ENCODE measurements at places on chromosomes 3 and 15. TPM values are rescaled to one million over a fixed set of nuclear protein-coding genes. Genes with fewer than 3 reads are reported as not detected.

CHDH gene
- under 0.01 TPM for total RNA-seq

CPNE4 gene
- total RNA-seq: not detected

LHFPL4 gene
- total RNA-seq: not detected

MESD gene
- total RNA-seq: 18.9 TPM

DUOXA1 gene
- total RNA-seq: not detected

CHRM5 gene
- under 0.01 TPM for total RNA-seq

DNAH12 gene
- total RNA-seq: under 0.01 TPM

SERPINI2 gene
- total RNA-seq: not detected

MST1 gene
- 4.4 TPM for total RNA-seq

EIF1B gene
- 10.8 TPM for total RNA-seq

GPR149 gene
- total RNA-seq: not detected

MYL3 gene
- not detected for total RNA-seq

SELENOT gene
- total RNA-seq: 145 TPM

SMAD6 gene
- total RNA-seq: 55.4 TPM

PKM gene
- 2,475 TPM for total RNA-seq

ADGRG7 gene
- total RNA-seq: 52.7 TPM

ZPLD1 gene
- total RNA-seq: 0.26 TPM

RTP4 gene
- 0.99 TPM for total RNA-seq

FGF12 gene
- total RNA-seq: 0.12 TPM

COL6A5 gene
- total RNA-seq: not detected

ZNF106 gene
- 89.0 TPM for total RNA-seq

ASB14 gene
- under 0.01 TPM for total RNA-seq

DHX30 gene
- 64.3 TPM for total RNA-seq

TMEM115 gene
- 32.0 TPM for total RNA-seq

TMCO5A gene
- total RNA-seq: not detected

SPINK8 gene
- not detected for total RNA-seq

AADACL2 gene
- total RNA-seq: not detected

ARRDC4 gene
- 4.4 TPM for total RNA-seq

P2RY12 gene
- total RNA-seq: 0.13 TPM

THSD4 gene
- total RNA-seq: 21.9 TPM

TGM5 gene
- total RNA-seq: not detected

UBL7 gene
- 29.2 TPM for total RNA-seq

RBPMS2 gene
- under 0.01 TPM for total RNA-seq

HGD gene
- 0.19 TPM for total RNA-seq

RBP2 gene
- not detected for total RNA-seq

KATNBL1 gene
- 33.4 TPM for total RNA-seq

PLSCR2 gene
- not detected for total RNA-seq

CFAP91 gene
- 0.68 TPM for total RNA-seq

SMCO1 gene
- total RNA-seq: not detected

APOD gene
- 0.13 TPM for total RNA-seq

OR5K4 gene
- total RNA-seq: not detected

PTX3 gene
- 194 TPM for total RNA-seq

EXD1 gene
- not detected for total RNA-seq

NOP10 gene
- 247 TPM for total RNA-seq

CPLX3 gene
- not detected for total RNA-seq

TGFBR2 gene
- total RNA-seq: 158 TPM

DCLK3 gene
- total RNA-seq: not detected

TMEM44 gene
- total RNA-seq: 21.3 TPM

NR2C2 gene
- 18.2 TPM for total RNA-seq

FBXL22 gene
- total RNA-seq: 0.50 TPM

UCN2 gene
- 0.19 TPM for total RNA-seq

TBC1D21 gene
- not detected for total RNA-seq

CCR8 gene
- not detected for total RNA-seq

KY gene
- total RNA-seq: 7.9 TPM

CISH gene
- 0.53 TPM for total RNA-seq

Measured in aortic smooth muscle cell (primary cell).